ENCODE measurements at places on chromosomes 7 and 10. TPM values are rescaled to one million over a fixed set of nuclear protein-coding genes. Genes with fewer than 3 reads are reported as not detected.

- H3K4me3 ChIP-seq = no peak overlapping the region
- H3K36me3 ChIP-seq = no peaks in the 10 kb centered on the region
- H3K4me1 ChIP-seq = peaks cover 7% of the 10 kb centered on the region
- H3K27ac ChIP-seq = no peak overlapping the region
- no peak for DNase-seq
- no peaks in the 10 kb centered on the region for H3K27me3 ChIP-seq
Observed at GRCh38 chr7:14228341-14228740, 238.9 kb upstream of the ETV1 start.

- no peaks in the 10 kb centered on the region for H3K36me3 ChIP-seq
- no peak overlapping the region for H3K27ac ChIP-seq
- H3K4me3 ChIP-seq = no peak overlapping the region
- DNase-seq = no peak
- H3K27me3 ChIP-seq = no peaks in the 10 kb centered on the region
Observed at GRCh38 chr10:93656155-93656554, 43.8 kb downstream of the PDE6C start.

DNA sequence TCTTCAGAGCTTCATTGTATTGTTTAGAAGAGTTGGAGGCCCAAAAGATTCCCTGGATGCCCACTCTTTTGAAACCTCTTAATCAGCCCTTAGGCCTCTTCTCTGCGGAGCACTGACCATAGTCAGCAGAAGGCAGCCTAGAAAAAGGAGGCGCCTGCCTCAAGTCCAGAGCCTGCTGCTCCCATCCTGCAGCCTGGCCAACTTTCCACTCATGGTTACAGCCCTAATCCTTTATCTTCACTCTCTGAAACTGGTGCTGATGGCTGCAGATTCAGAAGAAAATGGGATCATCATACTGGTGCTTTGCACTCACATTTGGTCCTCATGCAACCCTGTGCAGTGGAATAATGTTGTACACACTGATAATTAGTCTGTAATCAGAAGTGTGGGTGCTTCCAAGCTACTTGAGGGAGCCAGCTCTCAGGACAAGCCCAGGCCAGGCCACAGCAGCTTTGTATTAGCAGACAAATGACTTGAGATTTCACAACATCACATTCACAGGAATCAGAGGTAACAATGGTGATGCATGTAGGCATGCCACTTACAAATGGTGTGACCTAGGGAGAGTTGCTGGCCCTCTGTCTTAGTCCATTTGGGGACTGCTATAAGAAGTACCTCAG, 272.9 kb downstream of the GALNT17 start:
- H3K4me3 ChIP-seq = peak overlapping the region; percentile 63
- no peak overlapping the region for H3K27ac ChIP-seq
- peak; percentile 23 for DNase-seq
- H3K4me1 ChIP-seq = peaks cover 11% of the 10 kb centered on the region
- peaks cover 61% of the 10 kb centered on the region for H3K36me3 ChIP-seq

- DNase-seq = no peak
- no peaks in the 10 kb centered on the region for H3K36me3 ChIP-seq
- peak overlapping the region; percentile 64 for H3K27ac ChIP-seq
- no peaks in the 10 kb centered on the region for H3K4me1 ChIP-seq
- H3K27me3 ChIP-seq = no peaks in the 10 kb centered on the region
Observed at GRCh38 chr7:82444220-82444909, 788 bp upstream of the CACNA2D1 start.

DNA sequence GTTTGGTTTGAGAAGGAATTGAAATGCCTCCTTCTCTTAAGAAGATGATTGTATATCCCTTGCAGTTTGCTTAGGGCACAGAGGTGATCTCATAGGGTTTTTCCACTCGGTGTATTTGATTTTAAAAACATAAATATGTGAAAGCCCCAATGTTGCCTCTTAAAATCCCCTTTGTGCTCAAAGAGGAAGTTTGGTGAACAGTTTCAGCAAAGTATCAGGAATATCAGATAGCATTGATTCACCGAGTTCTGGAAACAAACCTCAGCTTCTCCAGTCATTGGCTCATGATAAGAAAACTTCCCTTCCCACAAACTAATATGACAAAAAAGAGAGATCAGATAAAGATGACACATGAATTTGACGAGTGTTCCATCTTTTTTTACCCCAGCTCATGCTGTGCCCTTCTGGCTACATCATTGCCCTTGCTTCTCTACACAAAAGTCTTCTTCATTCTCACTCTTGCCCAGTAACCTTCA, 20.1 kb upstream of the SMNDC1 start:
- DNase-seq = no peak
- peaks cover 5% of the 10 kb centered on the region for H3K4me1 ChIP-seq
- no peak overlapping the region for H3K4me3 ChIP-seq
- H3K27me3 ChIP-seq = no peaks in the 10 kb centered on the region
- no peak overlapping the region for H3K27ac ChIP-seq
- H3K36me3 ChIP-seq = no peaks in the 10 kb centered on the region

- no peak overlapping the region for H3K27ac ChIP-seq
- H3K27me3 ChIP-seq = no peaks in the 10 kb centered on the region
- H3K36me3 ChIP-seq = peaks cover 59% of the 10 kb centered on the region
- DNase-seq = no peak
Observed at GRCh38 chr10:49827297-49827696, 65.2 kb upstream of the OGDHL start.

GRCh38 chr10:118583611-118584010, 11.8 kb downstream of the PRLHR start:
- H3K36me3 ChIP-seq = no peaks in the 10 kb centered on the region
- H3K4me3 ChIP-seq = no peak overlapping the region
- no peak overlapping the region for H3K27ac ChIP-seq
- peaks cover 34% of the 10 kb centered on the region for H3K27me3 ChIP-seq
- no peaks in the 10 kb centered on the region for H3K4me1 ChIP-seq

GRCh38 chr10:59878289-59878688, 28.1 kb downstream of the CCDC6 start:
- no peak overlapping the region for H3K4me3 ChIP-seq
- no peaks in the 10 kb centered on the region for H3K4me1 ChIP-seq
- H3K36me3 ChIP-seq = no peaks in the 10 kb centered on the region
- no peak for DNase-seq
- H3K27me3 ChIP-seq = no peaks in the 10 kb centered on the region
- no peak overlapping the region for H3K27ac ChIP-seq

DNA sequence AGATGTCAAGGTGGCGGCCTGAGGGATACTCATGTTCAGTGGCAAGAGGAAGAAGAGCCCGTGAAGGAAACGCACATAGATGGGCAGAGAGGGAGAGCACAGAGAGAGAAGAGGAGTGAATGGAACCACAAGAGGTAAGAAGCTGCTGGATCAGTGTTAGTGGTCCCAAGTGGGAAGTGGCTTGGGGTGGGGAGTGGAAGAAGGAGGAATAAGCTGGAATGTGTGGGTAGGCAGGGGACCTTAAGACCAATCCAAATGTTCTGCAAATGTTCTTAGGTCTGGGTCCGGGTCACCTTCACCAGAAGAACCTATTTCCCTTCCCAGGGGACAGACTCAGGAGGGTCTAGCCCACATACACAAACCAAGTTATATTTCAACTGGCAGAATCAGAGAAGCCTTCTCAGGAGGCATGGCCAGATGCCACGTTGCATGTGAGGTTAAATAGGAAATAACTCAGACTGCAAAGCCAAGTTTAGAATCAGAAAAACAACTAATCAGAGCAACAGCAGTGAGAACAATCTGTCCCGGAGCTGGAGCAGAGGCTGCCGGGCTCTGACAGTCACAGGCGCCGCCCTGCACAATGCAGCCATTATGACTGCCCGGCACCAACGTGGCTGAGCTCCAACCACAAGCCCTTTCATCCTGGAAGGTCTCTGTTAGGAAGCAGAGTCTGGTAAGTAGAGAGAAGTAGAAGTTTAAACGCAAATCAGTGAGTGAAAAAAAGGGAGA, 78.6 kb upstream of the ARMC3 start:
- H3K4me1 ChIP-seq = no peaks in the 10 kb centered on the region
- no peak overlapping the region for H3K27ac ChIP-seq
- H3K27me3 ChIP-seq = no peaks in the 10 kb centered on the region
- no peak overlapping the region for H3K4me3 ChIP-seq
- no peaks in the 10 kb centered on the region for H3K36me3 ChIP-seq

- no peaks in the 10 kb centered on the region for H3K27me3 ChIP-seq
- H3K36me3 ChIP-seq = no peaks in the 10 kb centered on the region
- no peak for DNase-seq
- H3K4me3 ChIP-seq = no peak overlapping the region
- H3K4me1 ChIP-seq = no peaks in the 10 kb centered on the region
- no peak overlapping the region for H3K27ac ChIP-seq
Observed at GRCh38 chr7:16135658-16136057, 285.7 kb downstream of the CRPPA start.

- H3K27ac ChIP-seq = no peak overlapping the region
- H3K36me3 ChIP-seq = peaks cover 12% of the 10 kb centered on the region
- H3K4me1 ChIP-seq = no peaks in the 10 kb centered on the region
Observed at GRCh38 chr7:64793106-64793755, 997 bp upstream of the ZNF138 start.

GRCh38 chr10:68163735-68164134, 54.4 kb downstream of the MYPN start:
- no peaks in the 10 kb centered on the region for H3K4me1 ChIP-seq
- H3K36me3 ChIP-seq = no peaks in the 10 kb centered on the region
- H3K27ac ChIP-seq = no peak overlapping the region
- no peak overlapping the region for H3K4me3 ChIP-seq
- DNase-seq = no peak
- no peaks in the 10 kb centered on the region for H3K27me3 ChIP-seq

- H3K4me3 ChIP-seq = no peak overlapping the region
- no peak for DNase-seq
- no peaks in the 10 kb centered on the region for H3K36me3 ChIP-seq
Observed at GRCh38 chr7:131226514-131226865, 101.2 kb upstream of the MKLN1 start.

DNA sequence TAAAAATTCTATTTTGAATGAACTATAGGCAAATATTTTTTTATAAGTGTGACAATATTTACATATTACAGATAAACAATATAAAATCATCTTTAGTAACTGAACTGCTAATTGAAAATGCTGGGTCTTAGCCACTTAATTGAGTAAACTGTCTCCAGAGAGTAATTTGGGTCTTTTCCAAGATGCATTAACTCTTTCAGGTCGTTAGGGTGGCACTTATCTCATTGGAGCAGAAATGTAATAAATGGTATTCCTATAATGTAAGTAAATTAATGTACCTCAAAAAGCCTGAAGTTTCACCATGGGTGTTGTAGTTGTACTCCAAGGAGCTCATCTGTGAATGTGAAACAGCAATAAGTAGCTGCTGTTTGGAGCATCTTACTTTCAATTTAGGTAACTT, 208.5 kb downstream of the EXOC4 start:
- H3K4me1 ChIP-seq = no peaks in the 10 kb centered on the region
- H3K27ac ChIP-seq = no peak overlapping the region
- H3K27me3 ChIP-seq = no peaks in the 10 kb centered on the region
- DNase-seq = no peak

DNA sequence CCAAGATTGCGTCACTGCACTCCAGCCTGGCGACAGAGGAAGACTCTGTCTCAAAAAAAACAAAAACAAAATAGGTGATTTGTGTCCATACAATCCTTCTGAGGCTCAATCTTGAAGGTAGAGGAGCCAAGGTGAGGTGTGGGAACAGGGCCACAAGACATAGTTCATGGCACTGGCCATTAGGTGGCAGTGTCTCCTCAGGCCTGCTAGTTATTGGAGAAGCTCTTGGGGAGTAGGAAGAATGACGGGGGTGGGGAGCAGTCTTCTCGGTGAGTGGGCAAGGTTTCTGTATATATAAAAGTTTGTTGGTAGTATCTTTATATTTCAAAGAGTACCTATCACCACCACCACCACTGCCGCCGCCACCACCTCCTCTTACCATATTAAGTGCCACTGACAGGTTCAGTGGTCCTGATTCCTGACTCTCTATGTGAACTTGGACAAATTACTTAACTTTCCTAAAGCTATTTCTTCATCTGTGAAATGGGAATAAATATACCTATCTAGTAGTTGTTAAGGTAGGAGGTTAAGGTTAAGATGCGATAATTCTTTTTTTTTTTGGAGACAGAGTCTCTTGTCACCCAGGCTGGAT, 24.0 kb downstream of the CCSER2 start:
- H3K4me3 ChIP-seq = no peak overlapping the region
- H3K4me1 ChIP-seq = no peaks in the 10 kb centered on the region
- H3K27me3 ChIP-seq = no peaks in the 10 kb centered on the region
- DNase-seq = peak; percentile 90
- H3K27ac ChIP-seq = no peak overlapping the region

DNA sequence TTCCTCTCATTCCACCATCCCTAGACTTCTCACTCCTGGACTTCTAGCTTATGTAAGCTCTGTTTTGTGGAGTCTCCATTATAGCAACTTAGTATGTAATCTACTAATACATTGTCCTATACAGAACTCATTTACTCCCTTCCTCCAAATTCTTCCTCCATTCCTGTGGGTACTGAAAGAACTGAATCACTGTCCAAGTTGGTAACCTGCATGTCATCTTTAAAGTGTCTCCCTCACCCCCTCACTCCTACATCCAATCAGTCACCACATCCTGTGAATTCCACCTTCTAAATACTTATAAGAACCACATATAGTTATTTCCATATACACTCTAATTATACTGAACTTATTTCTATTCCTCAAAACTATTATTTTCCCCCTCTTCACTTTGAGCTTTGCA, 20.3 kb downstream of the AASS start:
- no peak overlapping the region for H3K4me3 ChIP-seq
- no peak for DNase-seq
- peaks cover 57% of the 10 kb centered on the region for H3K36me3 ChIP-seq
- no peak overlapping the region for H3K27ac ChIP-seq
- H3K27me3 ChIP-seq = no peaks in the 10 kb centered on the region
- no peaks in the 10 kb centered on the region for H3K4me1 ChIP-seq

DNA sequence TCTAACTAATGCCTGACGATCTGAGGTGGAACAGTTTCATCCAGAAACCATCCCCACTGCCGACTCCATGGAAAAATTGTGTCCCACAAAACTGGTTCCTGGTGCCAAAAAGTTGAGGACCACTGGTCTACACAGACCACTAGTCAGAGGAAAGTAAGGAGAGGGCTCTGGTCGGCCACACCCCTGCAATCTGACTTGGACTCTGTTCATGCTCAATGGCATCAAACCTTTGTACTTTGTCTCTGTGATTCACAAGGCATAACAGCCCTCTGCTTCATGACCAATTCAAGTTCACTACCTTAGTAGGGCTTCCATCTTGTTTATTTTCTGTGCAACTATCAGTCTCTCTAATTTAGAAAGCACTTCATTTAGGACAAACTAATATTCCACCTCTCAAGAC, 1.8 kb downstream of the TUBAL3 start:
- H3K36me3 ChIP-seq = no peaks in the 10 kb centered on the region
- DNase-seq = no peak
- no peaks in the 10 kb centered on the region for H3K4me1 ChIP-seq
- H3K27ac ChIP-seq = no peak overlapping the region
- no peaks in the 10 kb centered on the region for H3K27me3 ChIP-seq

GRCh38 chr10:94218493-94219183, 144.1 kb downstream of the NOC3L start:
- DNase-seq = no peak
- H3K36me3 ChIP-seq = no peaks in the 10 kb centered on the region
- H3K27me3 ChIP-seq = no peaks in the 10 kb centered on the region
- H3K4me3 ChIP-seq = no peak overlapping the region
- H3K4me1 ChIP-seq = no peaks in the 10 kb centered on the region

The NT5C2 gene
- 140 TPM for total RNA-seq

The TRIM50 gene
- total RNA-seq = 0.24 TPM

The FAM221A gene
- total RNA-seq = 20.8 TPM

The GPR15LG gene
- not detected for total RNA-seq

The FBXO24 gene
- 1.6 TPM for total RNA-seq

The MYL10 gene
- total RNA-seq = not detected

The OR6B1 gene
- total RNA-seq = not detected

The TMEM139 gene
- total RNA-seq = 2.2 TPM

The RBP3 gene
- not detected for total RNA-seq

The TMEM236 gene
- not detected for total RNA-seq

Measured in endodermal cell (in vitro differentiated cells).